Kidney (tissue), 22 donors: ENCODE measurements at places on chromosomes 6 and 20. TPM values are rescaled to one million over a fixed set of nuclear protein-coding genes. Genes with fewer than 3 reads are reported as not detected.

KIAA1586 gene
- 13.7 TPM for total RNA-seq

NMBR gene
- not detected for total RNA-seq

SLC22A7 gene
- 2.0 TPM for total RNA-seq

KCNB1 gene
- 1.2 TPM for total RNA-seq

LRRC1 gene
- total RNA-seq = 12.6 TPM

SNX5 gene
- total RNA-seq = 94.9 TPM

EPM2A gene
- 9.6 TPM for total RNA-seq

ZNF343 gene
- 12.1 TPM for total RNA-seq

PRICKLE4 gene
- total RNA-seq = 6.5 TPM

COL9A3 gene
- 4.3 TPM for total RNA-seq

RNF144B gene
- 153 TPM for total RNA-seq

FNDC11 gene
- 1.6 TPM for total RNA-seq
